ENCODE measurements at places on chromosomes 6 and 20. TPM values are rescaled to one million over a fixed set of nuclear protein-coding genes. Genes with fewer than 3 reads are reported as not detected.

DNA sequence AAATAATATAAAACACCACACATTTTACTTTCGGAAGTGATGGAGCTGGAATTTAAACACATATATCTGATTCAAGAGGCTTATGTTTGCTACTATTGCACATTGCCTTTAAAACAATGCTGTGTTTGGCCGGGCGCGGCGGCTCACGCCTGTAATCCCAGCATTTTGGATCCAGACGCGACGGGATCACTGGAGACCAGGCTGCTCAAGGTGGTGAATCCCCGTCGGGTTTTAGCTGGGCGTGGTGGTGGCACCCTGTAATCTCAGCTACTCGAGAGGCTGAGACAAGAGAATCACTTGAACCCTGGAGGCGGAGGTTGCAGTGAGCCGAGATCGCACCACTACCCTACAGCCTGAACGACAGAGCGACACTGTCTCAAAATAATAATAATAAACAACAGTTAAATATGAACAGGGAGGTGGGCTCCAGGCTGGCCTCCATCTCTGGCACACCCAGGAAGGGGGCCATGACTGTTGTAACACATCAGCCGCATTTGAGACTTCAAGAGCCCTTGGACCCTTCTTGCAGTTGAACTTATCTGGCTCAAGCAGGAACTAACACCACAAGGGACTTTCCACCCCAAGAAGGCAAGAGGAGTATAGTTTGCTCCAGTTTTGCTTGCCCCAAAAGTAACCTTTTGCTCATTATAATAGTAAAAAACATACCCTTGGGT lies 127.1 kb upstream of the ZNF184 start:
- H3K27me3 ChIP-seq: peaks cover 10% of the 10 kb centered on the region
- no peaks in the 10 kb centered on the region for H3K36me3 ChIP-seq
- no peak for DNase-seq
- H3K4me3 ChIP-seq: no peak overlapping the region

DNA sequence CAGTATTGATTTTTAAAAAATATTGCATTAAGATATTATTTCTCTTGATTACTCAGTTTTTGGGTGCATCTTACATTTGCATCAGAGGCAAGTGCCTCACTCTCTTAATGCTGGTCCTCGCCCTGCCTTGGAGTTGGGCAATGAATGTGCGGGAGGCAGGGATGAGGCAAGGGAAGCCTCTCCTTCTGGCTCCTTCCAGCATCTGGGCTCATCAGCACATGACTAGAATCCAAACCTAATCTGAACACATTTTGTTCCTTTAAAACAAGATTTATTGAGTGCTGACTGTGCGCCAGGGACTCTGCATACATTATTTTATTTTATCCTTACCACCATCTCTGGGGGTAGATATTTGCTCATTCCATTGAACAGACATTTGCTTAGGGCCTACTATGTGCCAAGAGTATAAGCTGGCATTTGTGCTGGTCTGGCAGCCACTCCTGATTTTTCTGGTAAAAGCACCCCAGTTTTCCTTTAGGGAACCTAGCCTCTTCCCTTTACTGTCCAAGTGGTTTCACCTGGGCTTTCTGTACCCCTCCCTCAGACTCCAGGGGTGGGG lies 71.9 kb upstream of the ZNFX1 start:
- H3K4me1 ChIP-seq: no peaks in the 10 kb centered on the region
- no peak overlapping the region for H3K4me3 ChIP-seq
- H3K27me3 ChIP-seq: no peaks in the 10 kb centered on the region
- H3K36me3 ChIP-seq: no peaks in the 10 kb centered on the region
- no peak for DNase-seq

DNA sequence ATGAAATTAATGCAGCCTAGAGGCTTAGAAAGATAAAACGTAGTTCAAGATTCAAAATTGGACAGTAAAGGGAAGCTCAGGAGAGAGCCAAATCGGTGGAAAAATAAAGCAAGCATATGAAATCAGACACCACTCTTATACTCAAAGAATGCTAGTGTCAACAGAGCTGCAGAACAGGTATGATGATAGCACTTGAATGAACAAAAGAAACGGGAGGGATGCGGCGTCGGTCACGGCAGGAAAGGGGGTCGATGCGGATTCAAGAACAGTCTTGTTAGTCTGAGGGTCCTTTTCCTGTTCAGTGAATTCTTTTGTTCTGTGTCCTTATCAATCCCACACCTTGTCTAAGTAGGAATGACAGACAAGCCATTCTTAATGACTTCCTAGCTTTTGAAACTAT lies 114.4 kb downstream of the FOXC1 start:
- no peaks in the 10 kb centered on the region for H3K36me3 ChIP-seq
- no peaks in the 10 kb centered on the region for H3K27me3 ChIP-seq
- H3K4me1 ChIP-seq: peaks cover 11% of the 10 kb centered on the region
- H3K27ac ChIP-seq: no peak overlapping the region

The CRISP2 gene
- total RNA-seq: not detected

- no peak for DNase-seq
- H3K36me3 ChIP-seq: no peaks in the 10 kb centered on the region
- no peaks in the 10 kb centered on the region for H3K4me1 ChIP-seq
- no peaks in the 10 kb centered on the region for H3K27me3 ChIP-seq
- H3K27ac ChIP-seq: no peak overlapping the region
- no peak overlapping the region for H3K4me3 ChIP-seq
These were observed 1142.8 kb upstream of the EYS start for GRCh38 chr6:66849843-66850242.

GRCh38 chr20:49674383-49675352 lies 39.0 kb downstream of the B4GALT5 start:
- H3K36me3 ChIP-seq: no peaks in the 10 kb centered on the region
- H3K4me3 ChIP-seq: no peak overlapping the region
- peaks cover 81% of the 10 kb centered on the region for H3K4me1 ChIP-seq
- no peaks in the 10 kb centered on the region for H3K27me3 ChIP-seq

- DNase-seq: no peak
- H3K27ac ChIP-seq: no peak overlapping the region
- no peaks in the 10 kb centered on the region for H3K36me3 ChIP-seq
These were observed 994.0 kb downstream of the GRIK2 start for GRCh38 chr6:102387326-102388033.

The RPS6KA2 gene
- 161 TPM for total RNA-seq

DNA sequence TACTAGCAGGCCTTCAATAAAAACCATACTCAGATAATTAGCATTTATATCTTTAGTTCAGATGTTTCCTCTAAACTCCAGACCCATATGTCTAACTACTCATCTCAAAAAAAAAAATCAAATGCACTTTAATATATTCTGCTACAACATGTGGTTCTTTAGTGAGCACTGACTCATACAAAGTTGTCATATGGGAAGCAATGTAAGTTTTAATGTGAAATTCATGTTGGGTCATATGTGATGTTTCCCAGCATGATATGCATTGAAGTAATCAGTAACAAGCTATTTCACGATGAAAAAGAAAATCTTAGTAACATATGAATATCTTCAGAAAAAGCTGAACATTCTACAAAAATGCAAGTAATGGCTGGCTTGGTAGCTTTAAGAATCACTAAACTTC lies 859.7 kb upstream of the ADGRB3 start:
- no peak for DNase-seq
- no peaks in the 10 kb centered on the region for H3K36me3 ChIP-seq
- H3K4me1 ChIP-seq: no peaks in the 10 kb centered on the region
- no peak overlapping the region for H3K4me3 ChIP-seq
- H3K27ac ChIP-seq: no peak overlapping the region

The SAPCD1 gene
- total RNA-seq: 4.5 TPM

GRCh38 chr6:69647726-69648125 lies 149.1 kb downstream of the LMBRD1 start:
- H3K4me1 ChIP-seq: no peaks in the 10 kb centered on the region
- DNase-seq: no peak
- no peaks in the 10 kb centered on the region for H3K27me3 ChIP-seq
- no peaks in the 10 kb centered on the region for H3K36me3 ChIP-seq
- no peak overlapping the region for H3K27ac ChIP-seq

- H3K4me1 ChIP-seq: peaks cover 12% of the 10 kb centered on the region
- H3K36me3 ChIP-seq: no peaks in the 10 kb centered on the region
- peak overlapping the region; percentile 51 for H3K4me3 ChIP-seq
- peaks cover 15% of the 10 kb centered on the region for H3K27me3 ChIP-seq
- H3K27ac ChIP-seq: no peak overlapping the region
These were observed 42.0 kb upstream of the LY86 start for GRCh38 chr6:6546318-6547109.

- peaks cover 5% of the 10 kb centered on the region for H3K4me1 ChIP-seq
- peak overlapping the region; percentile 88 for H3K27ac ChIP-seq
- H3K36me3 ChIP-seq: no peaks in the 10 kb centered on the region
- peak overlapping the region; percentile 3 for H3K4me3 ChIP-seq
- DNase-seq: no peak
- H3K27me3 ChIP-seq: peaks cover 8% of the 10 kb centered on the region
These were observed 115.4 kb upstream of the BTN3A2 start for GRCh38 chr6:26249707-26249956.

The RGS17 gene
- total RNA-seq: 0.29 TPM

DNA sequence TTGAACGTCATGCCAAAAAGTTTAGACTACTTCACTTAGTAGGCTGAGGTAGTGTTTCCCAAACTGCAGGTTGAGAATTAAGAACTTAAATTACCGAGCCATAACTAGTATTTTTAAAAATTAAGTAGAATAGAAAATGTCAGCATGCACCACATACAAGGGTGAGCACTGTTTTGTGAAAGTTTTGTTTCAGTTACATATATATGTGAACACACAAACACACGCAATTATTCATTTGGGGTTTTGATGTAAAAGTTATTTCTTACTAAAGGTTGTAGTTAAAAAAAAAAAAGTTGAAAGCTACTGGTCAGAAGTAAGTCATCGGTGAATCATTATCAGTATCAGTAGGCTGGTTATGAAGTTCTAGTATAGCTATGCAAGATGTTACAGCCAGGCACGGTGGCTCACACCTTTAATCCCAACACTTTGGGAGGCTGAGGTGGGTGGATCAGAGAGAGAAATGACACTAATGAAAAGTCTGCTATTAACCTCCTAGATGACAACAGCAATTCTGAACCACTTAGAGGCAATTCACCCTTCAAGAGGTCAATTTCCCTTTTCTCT lies 24.1 kb downstream of the FASTKD5 start:
- H3K27me3 ChIP-seq: no peaks in the 10 kb centered on the region
- no peak for DNase-seq
- H3K36me3 ChIP-seq: peaks cover 9% of the 10 kb centered on the region
- H3K4me1 ChIP-seq: no peaks in the 10 kb centered on the region
- no peak overlapping the region for H3K4me3 ChIP-seq
- H3K27ac ChIP-seq: no peak overlapping the region

DNA sequence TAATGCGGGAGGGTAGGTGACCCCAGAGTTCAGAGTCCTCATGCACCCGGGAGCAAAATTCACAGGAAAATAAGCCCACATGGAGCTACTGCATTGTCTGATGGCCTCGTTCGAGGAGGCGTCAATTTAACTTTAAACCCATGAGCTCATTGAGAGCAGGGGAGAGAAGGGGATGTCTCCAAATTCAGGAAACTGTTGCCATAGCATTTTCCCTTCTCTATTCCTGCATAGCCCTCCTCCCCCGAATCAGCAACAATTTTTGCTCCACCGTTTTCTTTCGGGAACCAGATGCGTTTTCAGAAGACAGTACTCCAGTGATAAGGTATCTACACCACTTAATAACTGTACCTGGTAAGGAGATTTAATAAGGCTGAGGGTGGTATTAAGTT lies 324 bp upstream of the LAMP5 start:
- DNase-seq: no peak
- no peak overlapping the region for H3K27ac ChIP-seq
- H3K4me3 ChIP-seq: no peak overlapping the region
- no peaks in the 10 kb centered on the region for H3K36me3 ChIP-seq
- H3K27me3 ChIP-seq: peaks cover 20% of the 10 kb centered on the region
- H3K4me1 ChIP-seq: peaks cover 30% of the 10 kb centered on the region

DNA sequence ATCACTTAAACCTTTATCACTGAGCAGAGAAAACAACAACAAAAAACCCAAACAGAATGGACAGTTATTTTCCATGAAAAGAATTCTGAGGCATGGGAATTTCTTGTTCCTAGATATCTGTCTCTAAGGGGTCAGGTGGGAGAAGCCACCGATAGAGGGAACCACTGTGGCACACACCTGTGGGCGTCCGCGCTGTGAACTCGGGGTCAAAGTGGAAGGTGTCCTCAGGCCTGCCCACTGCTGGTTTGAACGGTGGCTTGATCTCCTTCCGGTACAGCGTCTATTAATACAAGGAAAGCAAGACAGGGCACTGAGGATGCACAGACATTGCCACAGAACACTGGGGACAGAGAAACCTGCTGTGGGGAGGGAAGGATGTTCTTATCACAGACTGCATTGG lies 76.5 kb upstream of the MPC1 start:
- H3K27me3 ChIP-seq: no peaks in the 10 kb centered on the region
- H3K27ac ChIP-seq: no peak overlapping the region
- H3K4me3 ChIP-seq: no peak overlapping the region
- peaks cover 11% of the 10 kb centered on the region for H3K4me1 ChIP-seq
- no peak for DNase-seq
